ENCODE measurements at places on chromosomes 16 and 17. TPM values are rescaled to one million over a fixed set of nuclear protein-coding genes. Genes with fewer than 3 reads are reported as not detected.

DNA sequence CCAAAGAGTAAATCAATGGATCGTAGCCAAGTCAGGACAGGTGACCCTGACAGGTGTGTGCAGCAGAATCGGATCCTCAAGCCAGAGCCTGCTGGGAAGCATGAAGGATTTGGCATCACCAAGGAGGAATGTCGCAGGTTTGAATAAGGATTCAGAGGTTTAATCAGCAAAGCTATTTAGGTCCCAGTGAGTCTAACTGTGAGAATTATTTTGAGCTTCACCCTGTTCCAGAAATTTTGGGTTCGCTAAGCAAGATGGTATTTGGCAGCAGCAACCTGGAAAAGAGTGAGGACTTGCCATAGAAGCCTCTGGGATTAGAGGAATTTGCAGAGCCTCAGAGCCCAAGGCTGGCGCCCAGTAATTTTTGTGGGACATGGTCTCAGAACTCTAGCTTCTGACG is 173.0 kb downstream of the CCDC182 start:
- H3K4me3 ChIP-seq = no peak overlapping the region
- no peak overlapping the region for H3K27ac ChIP-seq
- no peaks in the 10 kb centered on the region for H3K27me3 ChIP-seq
- no peak for DNase-seq

RASD1 gene
- total RNA-seq = 250 TPM

XYLT1 gene
- total RNA-seq = 23.1 TPM

DNAH9 gene
- 1.2 TPM for total RNA-seq

ADAMTS18 gene
- 0.22 TPM for total RNA-seq

Data from tibial nerve (tissue), 4 donors.